ENCODE measurements at places on chromosomes 13 and 19. TPM values are rescaled to one million over a fixed set of nuclear protein-coding genes. Genes with fewer than 3 reads are reported as not detected.

LYPD3 gene
- 4.9 TPM for total RNA-seq

DNA sequence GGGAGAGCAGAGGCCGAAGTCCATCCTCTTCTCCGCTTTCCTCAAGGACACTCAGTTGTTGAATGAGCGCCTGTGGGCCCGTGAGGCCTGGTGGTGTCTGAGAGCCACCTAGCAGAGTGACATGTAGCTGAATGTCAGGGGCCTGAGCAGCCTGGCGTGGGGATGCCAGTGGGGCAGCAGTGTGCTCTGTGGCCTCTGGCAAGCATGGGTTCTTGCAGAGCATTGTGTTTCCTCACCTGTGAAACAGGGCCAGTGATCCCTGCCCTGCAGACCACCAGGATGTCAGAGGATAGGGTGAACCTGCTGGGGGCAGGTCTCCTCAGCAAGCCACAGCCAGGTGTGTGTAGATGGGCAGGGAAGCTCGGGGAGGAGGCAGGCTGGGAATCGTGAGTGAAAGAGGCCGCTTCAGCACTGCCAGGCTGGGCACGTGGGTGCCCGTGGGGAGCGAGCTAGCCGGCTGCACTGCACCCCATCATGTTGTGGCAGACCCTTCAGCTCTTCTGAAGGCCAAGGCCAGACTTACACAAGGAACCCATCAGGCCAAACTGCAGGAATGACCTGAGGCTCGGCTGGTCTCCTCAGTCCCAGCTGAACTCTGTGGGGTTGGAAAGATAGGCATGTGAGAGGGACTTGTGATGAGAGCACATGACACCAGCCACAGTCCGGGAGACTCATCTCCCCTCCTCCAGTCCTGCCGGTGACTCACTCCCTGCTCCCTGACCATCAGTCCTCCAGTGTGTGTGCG, 5.0 kb downstream of the PPP1R37 start:
- no peak for DNase-seq

- peak; percentile 24 for DNase-seq
Observed at GRCh38 chr19:10927730-10928562, 493 bp downstream of the YIPF2 start.

DNA sequence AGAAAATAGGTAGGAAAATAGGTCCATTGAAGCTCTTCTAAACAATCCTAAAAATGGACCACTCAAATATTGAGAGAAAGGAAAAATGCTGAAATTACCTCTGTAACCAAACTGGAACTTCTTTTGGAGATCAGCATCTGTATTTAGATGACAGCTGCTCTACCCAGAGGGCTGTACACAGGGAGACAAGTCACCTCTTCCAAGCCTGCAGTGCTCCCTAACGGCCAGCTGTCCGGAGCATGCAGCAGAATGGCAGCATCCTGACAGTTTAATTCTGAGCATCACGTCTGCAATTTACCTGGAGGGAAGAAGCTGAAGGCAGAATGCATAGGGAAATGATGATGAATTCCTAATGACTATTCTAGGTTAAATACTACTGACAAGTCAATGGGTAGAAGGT, 62.8 kb upstream of the DIAPH3 start:
- DNase-seq = peak; percentile 15

PABPC3 gene
- total RNA-seq = 1.9 TPM

DNA sequence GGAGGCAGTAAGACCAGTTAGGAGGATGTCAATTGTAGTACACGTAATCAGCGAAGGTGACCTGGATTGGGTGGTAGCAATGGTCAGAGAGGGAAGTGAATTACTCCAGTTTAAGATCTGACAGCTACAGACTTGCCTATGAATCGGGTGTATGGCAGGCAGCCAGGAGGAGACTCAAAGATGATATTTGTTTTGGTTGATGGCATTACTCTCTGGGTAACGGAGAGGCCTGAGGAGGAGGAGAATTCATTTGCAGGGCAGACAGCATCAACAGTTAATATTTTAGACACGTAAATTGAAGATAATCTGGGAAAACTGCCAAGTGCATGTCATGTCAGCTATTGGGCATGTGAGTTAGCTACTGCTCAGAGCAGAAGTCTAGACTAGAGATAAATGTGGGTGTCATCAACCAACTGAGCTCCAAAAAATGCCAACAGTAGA, 109.2 kb downstream of the SGCG start:
- no peak for DNase-seq

DNA sequence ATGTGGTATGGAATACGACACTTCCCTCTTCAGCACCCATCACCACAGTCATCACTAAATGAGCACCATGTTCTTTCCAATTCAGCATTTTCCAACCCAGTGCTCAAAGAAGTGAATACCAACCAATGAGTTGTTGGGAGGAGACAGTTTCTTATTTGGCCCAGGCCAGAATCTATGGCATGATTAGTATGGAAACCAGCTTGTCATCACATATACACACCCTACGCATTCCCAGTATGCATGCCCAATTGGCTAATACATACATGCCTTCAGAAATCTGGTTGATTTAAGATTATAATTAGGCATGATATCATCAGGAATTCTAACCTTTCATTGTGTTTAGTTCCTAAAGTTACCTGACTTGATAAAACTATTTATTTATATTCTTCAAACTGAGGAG, 430.0 kb downstream of the DIAPH3 start:
- no peak for DNase-seq

CCNA1 gene
- total RNA-seq = not detected

LMTK3 gene
- total RNA-seq = 4.0 TPM

DNA sequence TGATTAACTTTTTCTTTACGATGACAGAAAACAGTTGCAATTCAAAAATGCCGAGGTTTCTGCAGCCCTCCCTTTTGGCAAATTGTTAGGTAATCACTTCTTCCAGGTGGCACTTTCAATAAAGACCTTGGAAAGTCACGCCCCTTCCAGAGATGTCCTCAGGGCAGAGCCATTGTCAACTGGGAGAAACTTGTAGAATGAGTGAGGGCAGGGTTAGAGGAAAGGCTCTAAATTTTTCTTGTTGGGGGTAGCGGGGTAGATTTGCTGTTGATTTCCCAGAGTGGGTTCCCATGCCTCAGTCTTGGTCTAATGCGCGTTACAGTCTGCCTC, 421.1 kb downstream of the FGF9 start:
- DNase-seq = no peak

ANKLE1 gene
- 15.9 TPM for total RNA-seq

CYP4F8 gene
- total RNA-seq = not detected
